ENCODE measurements at places on chromosomes 12 and 14. TPM values are rescaled to one million over a fixed set of nuclear protein-coding genes. Genes with fewer than 3 reads are reported as not detected.

SLC24A4 gene
- total RNA-seq, result 2.3 TPM

GRCh38 chr12:68118096-68118755 is 41.3 kb downstream of the IFNG start:
- no peaks in the 10 kb centered on the region for H3K4me1 ChIP-seq
- no peak for DNase-seq
- no peak overlapping the region for H3K4me3 ChIP-seq
- H3K36me3 ChIP-seq, result no peaks in the 10 kb centered on the region

DNA sequence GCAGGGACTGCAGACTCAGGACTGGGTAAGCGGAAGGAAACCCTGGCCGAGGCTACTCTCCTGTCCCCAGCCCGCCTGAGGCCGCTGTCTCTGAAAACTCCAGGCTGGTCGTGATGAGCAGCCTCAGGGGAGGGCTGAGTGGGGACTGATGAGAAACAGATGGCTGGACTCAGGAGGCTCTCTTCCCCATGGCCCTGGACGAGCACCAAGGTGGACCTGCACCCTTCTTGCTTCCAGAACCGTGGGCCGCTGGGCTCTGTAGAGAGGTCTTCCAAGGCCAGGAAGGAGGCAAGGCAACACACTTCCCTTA is 1.1 kb downstream of the TEX22 start:
- H3K4me1 ChIP-seq, result peaks cover 21% of the 10 kb centered on the region
- H3K27ac ChIP-seq, result no peak overlapping the region
- H3K27me3 ChIP-seq, result no peaks in the 10 kb centered on the region
- DNase-seq, result no peak

DNA sequence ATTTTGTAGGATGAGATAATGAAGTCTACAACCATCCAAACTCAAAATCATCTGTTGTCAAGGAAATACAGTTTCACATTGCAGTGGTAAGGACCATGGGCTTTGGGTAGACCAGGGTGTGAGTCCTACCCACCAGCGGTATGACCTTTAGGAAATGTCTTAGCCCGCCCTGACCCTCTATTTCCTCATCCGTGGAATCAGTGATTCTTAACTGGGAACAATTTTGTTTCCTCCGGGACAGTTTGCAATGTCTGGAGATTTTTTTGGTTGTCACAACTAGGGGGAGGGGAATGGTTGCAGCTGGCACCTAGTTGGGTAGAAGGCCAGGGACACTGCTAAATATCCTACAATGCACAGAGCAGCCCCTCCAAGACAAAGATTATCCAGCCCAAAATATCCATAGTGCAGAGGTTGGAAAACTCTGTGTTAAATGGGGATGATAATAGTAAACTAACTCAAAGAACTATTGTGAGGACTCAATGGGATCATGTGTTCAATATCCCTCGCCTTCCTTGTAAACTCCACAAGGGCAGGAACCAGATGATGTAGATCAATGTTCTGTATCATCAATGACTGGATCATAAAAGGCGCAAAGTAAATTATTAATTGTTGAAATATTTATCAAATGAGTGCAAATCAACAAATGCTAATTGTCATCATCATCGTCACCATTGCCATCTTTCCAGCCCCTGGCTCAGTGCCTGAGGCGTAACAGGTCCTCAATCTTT is 15.7 kb upstream of the IFT81 start:
- no peak overlapping the region for H3K4me3 ChIP-seq
- peaks cover 60% of the 10 kb centered on the region for H3K4me1 ChIP-seq
- H3K36me3 ChIP-seq, result no peaks in the 10 kb centered on the region
- DNase-seq, result no peak

GRCh38 chr14:64187331-64187730 is 106.8 kb downstream of the ESR2 start:
- H3K4me3 ChIP-seq, result no peak overlapping the region
- H3K27me3 ChIP-seq, result no peaks in the 10 kb centered on the region
- H3K27ac ChIP-seq, result no peak overlapping the region
- DNase-seq, result no peak
- no peaks in the 10 kb centered on the region for H3K4me1 ChIP-seq
- H3K36me3 ChIP-seq, result peaks cover 64% of the 10 kb centered on the region
